ENCODE measurements at places on chromosomes 3 and 15.
A peak's percentile ranks its signal among the peaks of the same experiment; 100 is the strongest.

- no peak for DNase-seq
Observed at GRCh38 chr3:25036633-25037032, 391.4 kb upstream of the RARB start.

GRCh38 chr3:124969963-124970722, 35.6 kb upstream of the MUC13 start:
- no peak for DNase-seq

- DNase-seq = no peak
Observed at GRCh38 chr15:59531066-59531675, 80.4 kb upstream of the GCNT3 start.

GRCh38 chr3:195256639-195257453, 14.1 kb downstream of the XXYLT1 start:
- DNase-seq = peak; percentile 3

DNA sequence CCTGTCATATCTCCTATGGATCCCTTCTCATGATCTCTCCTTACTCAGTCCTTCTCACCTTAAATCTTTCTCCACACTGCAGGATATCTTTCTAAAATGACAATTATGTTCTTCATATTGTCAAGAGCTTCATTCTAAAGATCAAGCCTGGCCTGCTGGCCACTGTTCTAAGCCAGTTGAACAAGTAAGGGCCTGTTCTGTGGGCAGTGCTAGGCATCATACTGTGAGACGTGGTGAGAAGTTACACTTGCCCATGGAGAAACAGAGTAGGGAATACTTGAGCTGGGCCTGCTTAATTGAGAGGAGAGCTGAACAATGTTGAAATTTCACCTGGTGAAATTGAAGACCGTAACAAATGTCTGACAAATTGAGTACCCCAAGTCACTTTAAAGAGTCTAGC, 184.1 kb upstream of the RASGRP1 start:
- no peak for DNase-seq

DNA sequence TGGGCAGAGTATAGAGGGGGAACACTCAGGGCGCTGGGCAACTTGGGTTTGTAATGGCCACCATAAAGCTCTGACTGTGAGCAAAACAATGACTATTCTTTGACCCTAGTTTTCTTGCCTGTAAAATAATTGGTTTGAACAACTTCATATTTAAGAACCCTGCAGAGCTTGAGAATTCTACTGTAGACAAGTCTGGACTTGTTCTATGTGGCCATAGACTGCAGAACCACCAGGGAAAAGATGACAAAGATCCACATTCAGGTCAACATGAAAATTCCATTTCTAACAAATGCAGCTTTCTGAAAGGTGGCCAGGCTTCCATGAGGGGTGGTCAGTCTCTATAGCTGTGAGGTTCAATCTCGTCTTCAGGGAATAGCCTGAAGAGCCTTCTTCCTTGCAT, 239.4 kb upstream of the LRRN1 start:
- DNase-seq = no peak

Data from T-helper 2 cell treated with Interferon-gamma antibody and Interleukin-4, amounts not matched to agents 5 μg/mL and 100 μg/mL, for 36 hours (primary cell).